Stimulated activated CD4-positive, alpha-beta T cell treated with anti-CD3 and anti-CD28 coated beads, Interleukin-15, amount 100 ng/mL, for 24 hours (primary cell): ENCODE measurements at places on chromosomes 2 and 18.

DNA sequence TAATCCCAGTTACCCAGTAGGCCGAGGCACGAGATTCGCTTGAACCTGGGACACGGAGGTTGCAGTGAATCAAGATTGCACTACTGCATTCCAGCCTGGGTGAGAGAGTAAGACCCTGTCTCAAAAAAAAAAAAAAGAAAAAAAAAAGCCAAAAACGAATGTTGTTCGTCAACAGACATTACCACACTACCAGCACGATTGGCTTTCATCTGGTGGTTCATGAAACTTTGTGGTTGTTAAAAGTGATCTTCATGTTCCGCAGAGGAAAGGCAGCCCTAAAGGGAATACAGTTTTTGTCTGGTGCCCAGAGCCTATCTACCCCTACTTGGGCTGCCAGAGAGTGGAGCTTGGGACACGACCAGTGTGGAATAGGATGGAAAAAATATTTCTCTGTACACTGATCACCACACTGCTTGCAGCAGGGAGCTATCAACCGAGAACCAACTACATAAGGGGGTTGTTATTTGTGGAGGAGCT lies 13.6 kb upstream of the CXCR4 start:
- peak; percentile 29 for DNase-seq

GRCh38 chr2:47346-47725 lies 1.0 kb upstream of the FAM110C start:
- no peak for DNase-seq

- DNase-seq, result no peak
These were observed 56.9 kb downstream of the ITGA6 start for GRCh38 chr2:172484253-172484652.

DNA sequence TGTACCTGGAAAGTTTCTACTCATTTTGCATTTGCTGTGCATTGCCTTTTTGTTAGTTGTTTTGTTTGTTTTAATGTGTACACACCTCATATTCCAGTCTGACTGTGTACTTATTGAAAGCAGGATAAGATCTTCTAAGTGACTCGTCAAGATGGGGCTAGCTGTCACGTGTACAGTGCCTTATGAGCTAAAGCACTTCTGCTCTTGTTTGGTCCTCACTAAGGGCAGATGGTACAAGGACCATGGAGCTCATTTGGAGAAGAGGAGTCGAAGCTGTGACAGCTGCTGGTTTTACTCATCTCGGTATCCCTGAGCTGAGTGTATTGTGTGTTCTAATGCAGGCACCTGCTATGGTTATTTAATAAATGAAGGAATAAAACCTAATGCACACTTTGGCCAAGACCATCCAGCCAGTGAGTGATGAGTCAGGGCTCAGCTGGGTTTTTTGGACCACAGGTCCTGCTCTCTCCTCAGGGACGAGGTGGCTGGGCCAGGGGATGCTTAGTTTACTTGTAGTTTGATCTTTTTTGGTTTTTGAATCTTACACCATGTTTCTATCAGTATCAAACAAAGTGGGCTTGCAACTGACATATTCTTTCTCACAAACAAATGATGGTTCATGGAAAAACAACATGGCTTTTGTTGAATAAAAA lies 152.5 kb upstream of the APCDD1 start:
- DNase-seq, result no peak

- no peak for DNase-seq
These were observed 32.7 kb upstream of the SOCS6 start for GRCh38 chr18:70256184-70256583.

DNA sequence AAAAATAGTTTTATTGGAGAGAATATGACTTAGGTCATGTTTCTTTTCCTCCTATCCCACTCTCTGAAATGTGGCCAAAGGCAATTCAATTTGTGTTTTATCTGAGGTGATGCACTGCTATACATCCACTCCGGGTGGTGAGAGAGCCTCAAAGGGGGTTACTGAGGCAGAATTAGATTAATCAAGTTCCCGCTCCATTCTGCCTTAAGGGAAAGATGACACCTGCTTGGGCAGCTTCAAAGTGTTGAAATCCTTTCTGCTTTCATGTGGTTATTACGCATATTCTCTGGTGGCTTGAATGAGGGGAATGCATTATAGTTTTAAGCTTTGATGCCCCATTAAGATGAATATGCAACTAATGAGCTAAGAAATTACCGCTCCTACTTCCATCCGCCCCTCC lies 213.0 kb upstream of the TMEFF2 start:
- no peak for DNase-seq

DNA sequence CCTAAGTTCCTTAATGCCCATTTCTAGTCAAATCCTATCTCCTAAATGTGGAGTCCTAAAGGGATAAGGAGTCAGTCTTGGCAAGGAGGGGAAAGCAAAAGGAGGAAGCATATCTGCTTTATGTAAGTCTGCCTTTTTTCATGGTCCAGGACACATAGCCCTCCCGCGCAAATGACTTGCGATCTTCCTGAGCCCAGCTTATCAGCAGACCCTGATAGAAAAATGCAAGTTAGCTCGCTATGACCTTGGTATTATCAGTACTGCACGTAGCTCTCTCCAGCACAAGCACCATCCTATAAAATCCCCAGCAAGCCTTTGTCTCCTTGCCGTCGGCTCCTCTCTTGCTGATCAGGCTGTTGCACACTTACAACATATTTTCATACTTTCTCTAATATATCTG lies 281.4 kb upstream of the KCNH7 start:
- DNase-seq, result no peak

DNA sequence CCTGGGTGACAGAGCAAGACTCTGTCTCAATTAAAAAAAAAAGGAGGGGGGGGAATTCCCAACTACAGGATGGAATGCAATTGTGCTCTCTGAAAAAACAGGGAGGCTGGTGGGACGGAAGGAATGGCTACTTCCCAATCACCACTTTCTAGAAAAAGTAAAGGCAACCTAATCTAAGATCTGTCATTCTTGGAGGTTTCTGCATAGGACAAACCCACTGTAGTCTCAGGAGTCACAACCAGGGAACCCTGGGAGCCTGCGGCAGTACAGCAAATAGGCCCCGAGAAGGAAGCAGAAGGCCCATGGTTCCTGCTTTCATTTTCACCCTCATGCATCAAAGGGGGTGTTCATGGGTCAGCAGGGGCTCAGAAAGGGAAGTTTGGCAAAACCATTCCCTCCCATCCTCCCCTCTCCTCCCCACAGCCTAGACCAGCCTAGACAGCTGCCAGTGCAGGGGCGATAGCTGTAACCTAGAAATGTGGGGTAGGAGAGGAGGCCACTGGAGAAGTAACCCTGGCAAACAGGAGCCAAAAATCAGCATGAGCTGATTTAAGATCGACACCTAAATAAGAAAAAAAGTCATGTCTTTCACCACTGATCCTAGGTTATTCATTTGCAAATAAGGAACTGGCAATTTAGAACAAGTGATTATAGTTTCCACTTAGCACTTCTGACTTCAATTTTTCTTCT lies 48.0 kb downstream of the TRABD2A start:
- peak; percentile 48 for DNase-seq

GRCh38 chr2:242064364-242065250 lies 195.1 kb downstream of the RTP5 start:
- DNase-seq, result no peak

DNA sequence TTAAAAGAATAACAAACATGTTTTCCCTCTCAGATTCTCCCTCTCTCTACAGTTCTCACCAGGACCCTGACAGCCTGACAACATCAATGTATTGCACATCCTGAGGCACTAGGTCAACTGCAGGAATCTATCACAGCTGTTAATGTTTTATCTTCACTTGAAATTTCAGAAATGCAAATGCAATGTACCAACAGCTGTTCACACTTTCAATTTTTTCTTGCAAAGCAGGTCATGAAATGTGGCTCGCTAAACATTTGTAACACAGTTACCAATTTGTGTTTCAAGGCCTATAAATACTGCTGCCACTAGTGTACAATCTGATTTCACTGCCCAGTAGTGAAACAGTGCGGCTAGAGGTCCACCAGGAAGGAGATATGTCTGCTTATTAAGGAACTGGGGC lies 147.8 kb downstream of the EXOC6B start:
- no peak for DNase-seq

DNA sequence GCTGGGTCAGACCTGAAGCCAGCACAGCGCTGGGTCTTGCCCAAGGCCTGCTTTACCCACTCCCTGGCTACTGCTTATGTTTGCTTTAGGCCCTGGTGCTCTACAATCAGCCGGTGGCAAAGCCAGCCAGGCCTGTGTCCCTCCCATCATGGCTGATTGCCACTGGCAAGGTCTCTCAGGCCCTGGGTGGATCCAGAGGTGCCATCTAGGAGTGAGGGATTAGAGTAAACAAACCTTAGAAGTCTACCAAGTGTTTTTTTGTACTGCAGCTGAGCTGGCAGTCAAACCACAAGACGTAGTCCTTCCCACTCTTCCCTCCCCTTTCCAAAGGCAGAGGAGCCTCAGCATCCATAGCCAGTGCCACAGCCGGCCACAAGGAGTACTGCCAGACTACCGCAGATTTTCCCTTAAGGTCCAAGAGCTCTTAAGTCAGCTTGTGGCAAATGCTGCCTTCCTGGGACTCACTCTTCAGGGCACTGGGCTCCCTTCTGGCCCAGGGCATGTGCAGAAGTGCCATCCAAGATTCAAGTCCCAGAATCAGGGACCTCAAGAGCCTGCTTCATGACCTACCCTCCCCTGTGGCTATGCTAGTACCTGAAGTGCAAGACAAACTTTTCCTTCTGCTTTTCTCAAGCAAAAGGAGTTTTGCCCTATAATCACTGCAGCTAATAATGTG lies 20.0 kb downstream of the IL1RL2 start:
- DNase-seq, result no peak

GRCh38 chr2:118442996-118443553 lies 354.8 kb downstream of the INSIG2 start:
- DNase-seq, result no peak
